ENCODE measurements at places on chromosomes 3 and 15. TPM values are rescaled to one million over a fixed set of nuclear protein-coding genes. Genes with fewer than 3 reads are reported as not detected.

GRCh38 chr15:75673426-75674235, 25.9 kb downstream of the SNX33 start:
- DNase-seq, result no peak

DNA sequence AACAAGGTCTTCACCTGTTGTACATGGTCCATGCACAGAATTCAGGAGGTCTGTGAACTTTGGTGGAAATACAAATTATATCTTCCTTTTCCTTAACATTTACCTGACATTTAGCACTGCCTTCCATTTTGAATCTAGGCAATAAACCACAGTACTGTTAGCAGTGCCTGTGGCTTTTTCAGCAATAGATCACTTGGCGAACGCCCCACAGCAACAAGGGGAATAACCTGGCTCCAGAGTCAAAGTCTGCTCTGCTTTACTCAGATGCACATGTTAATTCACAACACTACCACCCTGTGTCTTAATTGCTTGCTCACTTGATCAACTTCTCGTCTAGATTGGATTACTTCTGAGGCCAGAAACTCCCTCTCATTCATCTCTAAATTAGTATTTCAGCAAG, 414.6 kb upstream of the PROK2 start:
- no peak for DNase-seq

DNA sequence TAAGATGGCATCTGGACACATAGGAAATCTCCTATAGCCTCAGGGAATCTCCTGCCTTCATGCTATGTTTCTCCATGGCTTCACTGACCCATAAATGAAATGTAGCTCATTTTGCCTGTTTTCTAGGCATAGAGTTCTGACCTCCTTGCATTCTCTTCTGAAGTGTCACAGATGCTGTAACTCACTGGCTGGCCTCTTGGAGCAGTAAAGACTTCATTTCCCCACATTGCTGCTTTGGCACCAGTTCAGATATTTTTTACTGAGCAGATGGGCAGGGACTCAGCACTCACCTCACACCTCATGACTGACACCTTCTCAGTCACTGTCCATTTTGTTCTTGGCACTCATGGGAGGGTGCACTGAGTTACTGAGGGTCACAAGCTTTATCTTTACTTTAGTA, 286.7 kb upstream of the TGFBR2 start:
- no peak for DNase-seq

DNA sequence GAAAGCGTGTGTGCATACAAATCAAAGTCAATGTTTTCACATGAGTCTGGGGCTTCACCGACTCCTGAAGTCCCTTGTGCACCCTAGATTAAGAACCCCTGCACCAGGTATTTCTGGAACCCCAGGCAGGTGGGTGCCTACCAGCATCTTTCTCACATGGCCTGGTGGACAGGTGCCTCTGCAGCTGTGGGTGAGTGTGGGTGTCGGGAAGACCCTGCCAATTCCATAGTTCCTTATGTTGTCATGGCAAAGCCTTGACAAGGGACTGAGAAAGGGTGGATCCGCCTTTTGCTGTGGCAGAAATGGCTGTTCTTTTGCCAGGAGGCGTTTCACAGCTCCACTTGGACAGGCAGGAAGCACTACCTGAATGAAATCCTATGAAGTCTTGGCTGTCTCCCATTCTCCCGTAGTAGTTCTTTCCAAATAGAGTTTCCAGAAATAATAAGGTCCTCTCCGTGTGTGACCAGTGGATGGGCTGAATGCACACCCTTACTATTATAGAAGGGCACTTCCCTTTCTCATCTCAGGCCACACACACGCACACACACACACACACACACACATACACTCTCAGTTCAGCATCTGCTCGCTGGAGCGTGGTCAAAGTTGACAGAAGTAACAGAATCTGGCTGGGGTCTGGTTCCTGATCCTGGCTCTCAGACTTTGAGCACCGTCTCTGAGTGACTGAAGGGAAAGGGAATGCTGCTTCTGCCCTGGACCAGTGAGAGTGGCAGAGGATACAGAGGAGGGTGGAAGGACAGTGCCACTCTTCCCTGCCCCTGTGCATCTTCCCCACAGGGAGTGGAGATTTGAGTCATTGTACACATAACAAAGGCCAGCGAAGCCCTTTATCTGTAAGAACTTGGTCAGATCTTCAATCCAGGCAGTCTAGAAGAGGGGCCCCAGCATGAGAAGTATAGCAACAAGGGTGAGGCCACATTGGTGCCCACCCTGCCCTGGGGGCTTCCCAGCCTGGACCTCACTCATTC, 38.7 kb downstream of the PDIA5 start:
- no peak for DNase-seq

- DNase-seq, result no peak
These were observed 1.9 kb upstream of the RMDN3 start for GRCh38 chr15:40756938-40757337.

DNA sequence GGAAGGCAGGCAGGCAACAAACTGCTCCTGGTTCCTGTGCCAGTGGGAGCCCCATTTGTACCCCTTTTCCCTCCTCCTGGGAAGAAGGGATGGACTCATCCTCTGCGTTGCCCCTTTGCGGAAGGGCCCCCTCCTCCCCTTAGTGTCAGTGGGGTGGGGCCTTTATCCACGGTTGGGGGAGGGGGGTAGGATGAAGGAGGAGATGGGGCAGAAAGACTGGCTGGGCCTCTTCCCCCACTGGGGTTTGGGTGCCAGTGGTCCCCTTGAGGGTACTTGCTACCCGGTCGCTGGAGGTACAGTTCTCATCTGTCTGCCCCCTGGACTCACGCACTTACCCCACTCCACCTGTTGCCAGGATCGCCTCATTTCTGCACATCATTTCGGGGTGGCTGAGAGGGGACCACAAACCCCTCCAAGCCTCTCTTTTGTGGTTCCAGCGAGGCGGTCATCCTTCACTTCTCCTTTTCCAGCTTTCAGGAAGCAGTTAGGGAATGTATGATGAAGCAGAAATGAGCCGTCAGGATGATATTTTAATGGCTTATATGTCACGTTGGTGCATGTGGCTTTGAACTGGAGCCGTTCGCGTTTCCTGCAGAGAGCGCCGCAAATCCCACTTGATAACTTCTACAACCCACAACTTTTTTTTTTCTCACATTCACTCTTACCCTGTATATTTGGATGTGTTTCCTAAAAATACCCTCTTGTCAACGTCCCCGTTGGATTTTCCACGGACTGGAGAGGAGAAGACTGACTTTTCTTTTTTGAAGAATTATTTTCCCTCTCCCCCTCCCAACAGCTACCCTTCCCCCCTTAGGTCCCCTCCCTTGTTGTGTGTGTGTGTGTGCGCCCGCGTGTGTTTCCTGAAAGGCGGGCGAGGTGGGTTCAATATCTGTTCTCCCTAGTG, at the start of gene ZIC4:
Gene ZIC4 (minus strand): TSS at position 516 of the 904 bp plus-strand sequence. CDS start 3,746 bp downstream, outside the sequence.
- DNase-seq, result no peak

DNA sequence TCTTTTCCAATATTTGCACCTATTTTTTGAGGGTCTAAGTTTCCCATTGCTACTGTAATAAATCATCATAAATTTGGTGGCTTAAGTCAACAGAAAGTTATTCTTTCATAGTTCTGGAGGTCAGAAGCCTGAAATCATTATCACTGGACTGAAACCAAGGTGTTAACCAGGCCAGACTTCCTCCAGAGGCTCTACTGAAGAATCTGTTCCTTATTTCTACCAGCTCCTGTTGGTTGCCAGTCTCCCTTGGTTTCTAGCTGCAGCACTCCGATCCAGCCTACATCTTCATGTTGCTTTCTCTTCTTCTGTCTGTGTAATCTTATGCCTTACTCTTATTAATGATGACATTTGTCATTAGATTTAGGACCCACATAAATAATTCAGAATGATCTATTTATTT, 22.0 kb upstream of the ARPP21 start:
- no peak for DNase-seq

DNA sequence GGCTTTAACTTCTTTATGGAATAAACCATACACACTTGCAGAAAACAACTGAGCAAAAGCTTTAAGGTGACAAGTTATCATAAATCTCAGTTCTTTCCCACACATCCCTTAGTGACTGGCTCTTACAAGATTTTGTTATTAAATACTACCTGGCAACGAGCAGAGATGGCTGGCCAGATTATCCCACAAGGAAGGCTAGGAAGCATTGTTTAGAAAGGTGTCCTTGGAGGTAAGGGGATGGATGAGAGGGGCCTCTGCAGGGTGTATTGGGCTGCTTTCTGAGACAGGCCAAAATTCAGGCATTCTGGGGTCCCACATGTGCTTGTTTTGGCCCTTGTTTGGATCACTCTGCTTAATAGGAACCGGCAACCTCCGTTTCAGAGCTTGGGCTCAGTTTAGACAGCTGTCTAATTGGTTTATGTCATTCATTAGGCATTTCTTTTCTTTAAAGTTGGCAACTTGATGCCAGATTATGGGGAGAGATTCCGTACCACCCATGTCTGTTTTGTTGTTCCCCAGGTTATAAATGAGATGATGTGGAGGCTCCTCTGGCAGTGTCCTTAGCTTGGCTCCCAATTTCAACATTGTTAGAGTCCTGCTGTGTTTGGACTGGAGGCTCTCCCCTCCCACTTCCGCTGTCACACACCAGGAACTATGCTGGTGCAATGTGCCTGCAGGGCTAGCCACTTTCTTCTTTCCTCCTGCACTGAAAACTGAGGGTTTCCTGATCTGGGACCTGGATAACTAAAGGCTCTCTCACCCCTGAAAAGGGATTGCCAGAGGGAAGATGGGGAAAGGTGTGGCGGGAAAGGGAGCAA, 121.1 kb downstream of the TPRG1 start:
- no peak for DNase-seq

GRCh38 chr3:105827959-105828358, 40.9 kb downstream of the CBLB start:
- DNase-seq, result no peak

CCR8 gene
- total RNA-seq, result not detected

GJD2 gene
- total RNA-seq, result not detected

LRRIQ4 gene
- 0.09 TPM for total RNA-seq

GRAMD2A gene
- not detected for total RNA-seq

All from liver (tissue), 10 donors.